Activated CD4-positive, alpha-beta T cell treated with anti-CD3 and anti-CD28 coated beads, Interleukin-2, amount 10 ng/mL, durations not matched to agents 7 days and 5 days (primary cell): ENCODE measurements at places on chromosomes 5 and 9. TPM values are rescaled to one million over a fixed set of nuclear protein-coding genes. Genes with fewer than 3 reads are reported as not detected.

DNA sequence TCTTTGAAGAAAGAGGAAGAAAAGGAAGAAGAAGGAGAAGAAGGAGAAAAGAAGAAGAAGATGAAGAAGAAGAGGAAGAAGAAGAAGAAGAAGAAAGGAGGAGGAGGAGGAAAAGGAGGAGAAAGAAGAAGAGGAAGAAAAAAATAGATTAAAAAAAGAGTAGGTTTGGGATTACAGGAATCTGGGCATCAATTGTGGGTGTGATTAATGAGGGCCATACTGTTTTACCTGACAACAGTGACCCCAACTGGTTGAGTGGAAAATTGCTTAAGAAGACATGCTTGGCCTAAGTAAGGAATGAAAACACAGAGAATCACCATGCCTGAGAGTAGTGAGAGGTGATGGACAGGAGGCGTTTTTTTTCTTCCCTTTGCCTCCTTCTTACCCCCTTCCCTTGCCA lies 114.6 kb downstream of the FAM170A start:
- no peaks in the 10 kb centered on the region for H3K36me3 ChIP-seq
- no peaks in the 10 kb centered on the region for H3K4me1 ChIP-seq
- H3K27ac ChIP-seq, result no peak overlapping the region
- H3K27me3 ChIP-seq, result peaks cover 2% of the 10 kb centered on the region

GRCh38 chr9:94927048-94927761 lies 200.7 kb downstream of the AOPEP start:
- no peak overlapping the region for H3K27ac ChIP-seq
- H3K4me1 ChIP-seq, result no peaks in the 10 kb centered on the region
- DNase-seq, result no peak

DNA sequence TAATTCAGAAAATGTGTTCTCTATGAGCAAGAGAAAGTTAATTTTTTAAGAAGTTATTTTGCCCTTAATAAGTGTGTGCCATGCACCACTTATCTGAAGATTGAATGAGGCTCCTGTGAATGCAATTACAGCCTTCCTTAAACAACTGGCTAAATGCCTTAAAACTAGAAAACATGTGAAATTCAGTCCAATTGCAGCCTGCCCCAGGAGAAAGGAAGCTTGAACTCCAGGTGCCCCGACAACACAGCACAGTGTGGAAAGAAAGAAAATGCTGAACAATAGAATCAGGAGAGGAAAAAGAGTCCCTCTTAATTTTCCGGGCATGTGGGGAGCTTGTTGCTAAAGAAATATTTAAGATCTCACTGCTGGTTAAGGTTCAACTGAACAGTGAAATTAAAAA lies 8.8 kb downstream of the LHFPL2 start:
- no peaks in the 10 kb centered on the region for H3K4me1 ChIP-seq
- H3K36me3 ChIP-seq, result no peaks in the 10 kb centered on the region
- no peak overlapping the region for H3K4me3 ChIP-seq
- H3K27me3 ChIP-seq, result peaks cover 13% of the 10 kb centered on the region
- no peak for DNase-seq
- H3K27ac ChIP-seq, result no peak overlapping the region

DNA sequence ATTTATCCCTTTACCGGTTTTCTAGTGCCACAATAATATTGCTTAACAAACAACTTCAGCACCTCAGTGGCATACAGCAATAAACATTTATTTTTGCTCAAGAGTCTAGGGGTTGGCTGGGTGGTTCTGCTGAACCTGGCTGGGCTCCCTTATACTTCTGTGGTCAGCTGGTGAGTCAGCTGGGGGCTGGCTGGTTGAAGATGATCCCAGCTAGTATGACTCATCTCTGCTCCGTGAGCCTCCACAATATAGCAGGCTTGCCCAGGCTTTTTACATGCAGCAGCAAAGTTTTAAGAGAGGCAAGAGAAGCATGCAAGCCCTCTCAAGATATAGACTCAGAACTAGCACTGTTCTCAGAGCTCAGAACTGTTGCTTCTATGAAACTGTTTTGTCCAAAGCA lies 523.5 kb upstream of the CLINT1 start:
- no peak overlapping the region for H3K27ac ChIP-seq
- no peaks in the 10 kb centered on the region for H3K36me3 ChIP-seq
- DNase-seq, result no peak
- H3K27me3 ChIP-seq, result no peaks in the 10 kb centered on the region
- H3K4me3 ChIP-seq, result no peak overlapping the region
- H3K4me1 ChIP-seq, result peaks cover 7% of the 10 kb centered on the region

DNA sequence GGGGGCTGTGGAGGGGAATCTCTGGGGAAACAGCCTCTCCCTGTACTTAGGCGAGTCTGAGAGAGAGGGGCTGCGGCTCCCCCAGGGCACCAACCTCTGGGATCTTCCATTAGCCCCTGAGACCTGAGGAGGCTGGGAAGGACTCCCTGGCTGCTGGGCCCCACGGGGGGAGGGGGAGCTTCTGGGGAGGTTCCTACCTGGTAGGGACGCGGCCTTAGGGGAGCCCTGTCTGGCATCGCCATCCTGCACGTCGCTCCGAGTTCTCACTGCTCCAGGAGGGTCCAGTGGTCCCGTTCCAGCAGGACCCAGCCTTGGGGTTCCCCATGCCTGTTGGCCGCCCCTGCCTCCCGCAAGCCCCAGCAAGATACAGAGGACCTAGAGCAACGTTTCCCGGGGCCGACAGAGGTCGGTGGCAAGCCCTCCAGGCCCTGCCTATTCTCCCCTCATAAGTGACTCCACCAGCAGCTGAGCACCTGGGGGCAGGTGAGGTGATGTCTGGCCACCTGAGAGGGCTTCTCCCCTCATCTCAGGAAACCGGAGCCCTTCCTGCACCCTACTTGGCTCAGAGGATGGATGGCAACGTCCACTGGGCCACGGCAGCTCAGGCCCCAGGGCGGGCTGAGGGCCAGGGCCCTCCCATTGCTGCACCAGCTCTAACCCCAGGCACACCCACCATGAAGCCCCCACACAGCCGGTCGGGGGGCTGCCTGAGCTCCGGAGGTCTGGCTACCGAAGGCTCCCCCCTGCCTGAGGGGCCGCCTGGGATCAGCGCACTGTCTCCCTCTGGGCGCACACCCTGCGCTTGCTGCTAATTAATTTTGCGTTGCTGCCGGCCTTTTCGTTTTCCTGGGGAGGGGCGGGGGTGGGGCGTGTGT lies 22.5 kb downstream of the TPPP start:
- peaks cover 8% of the 10 kb centered on the region for H3K36me3 ChIP-seq
- H3K4me1 ChIP-seq, result peaks cover 6% of the 10 kb centered on the region
- DNase-seq, result no peak
- H3K4me3 ChIP-seq, result no peak overlapping the region
- no peak overlapping the region for H3K27ac ChIP-seq

GRCh38 chr9:2263111-2263510 lies 248.0 kb downstream of the SMARCA2 start:
- no peaks in the 10 kb centered on the region for H3K36me3 ChIP-seq
- no peak overlapping the region for H3K27ac ChIP-seq
- H3K27me3 ChIP-seq, result peaks cover 12% of the 10 kb centered on the region

DNA sequence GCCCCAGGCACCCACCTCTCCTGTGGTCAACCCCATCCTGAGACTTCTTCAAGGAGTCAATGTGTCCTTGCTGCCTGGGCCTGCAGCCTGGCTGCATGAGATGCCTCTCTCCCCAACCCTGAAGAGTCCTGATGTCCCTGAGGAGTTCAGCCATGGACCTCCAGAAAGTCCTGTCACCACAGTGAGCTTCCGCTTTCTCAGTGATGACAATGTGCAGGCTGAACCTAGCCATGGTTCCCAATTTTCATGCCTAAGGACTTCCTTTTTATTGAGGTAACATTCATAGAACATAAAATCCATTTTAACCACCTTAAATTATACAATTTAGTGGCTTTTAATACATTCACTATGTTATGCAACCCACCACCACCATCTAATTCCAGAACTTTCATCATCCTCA lies 29.1 kb downstream of the DAP start:
- peaks cover 14% of the 10 kb centered on the region for H3K36me3 ChIP-seq
- peaks cover 6% of the 10 kb centered on the region for H3K4me1 ChIP-seq
- H3K27ac ChIP-seq, result no peak overlapping the region
- no peaks in the 10 kb centered on the region for H3K27me3 ChIP-seq
- no peak overlapping the region for H3K4me3 ChIP-seq

- no peak for DNase-seq
- H3K27me3 ChIP-seq, result peaks cover 13% of the 10 kb centered on the region
- no peak overlapping the region for H3K27ac ChIP-seq
Measured at GRCh38 chr5:6703806-6704205, 9.4 kb upstream of the TENT4A start.

GRCh38 chr5:123359454-123360200 lies 63.6 kb downstream of the CEP120 start:
- no peak for DNase-seq
- H3K4me3 ChIP-seq, result no peak overlapping the region
- no peaks in the 10 kb centered on the region for H3K27me3 ChIP-seq
- H3K27ac ChIP-seq, result no peak overlapping the region
- H3K36me3 ChIP-seq, result peaks cover 57% of the 10 kb centered on the region

GRCh38 chr5:111394586-111394985 lies 117.7 kb downstream of the STARD4 start:
- peaks cover 71% of the 10 kb centered on the region for H3K36me3 ChIP-seq
- no peak overlapping the region for H3K4me3 ChIP-seq
- H3K4me1 ChIP-seq, result peaks cover 10% of the 10 kb centered on the region

The ZNF474 gene
- total RNA-seq, result not detected

The CCIN gene
- not detected for total RNA-seq

The HAVCR2 gene
- 30.9 TPM for total RNA-seq

The PCDHGB4 gene
- not detected for total RNA-seq

The RECK gene
- total RNA-seq, result 8.2 TPM

The LEAP2 gene
- total RNA-seq, result 3.2 TPM

The IFNA21 gene
- total RNA-seq, result not detected

The COL27A1 gene
- 0.15 TPM for total RNA-seq
